ENCODE measurements at places on chromosomes 7 and 10.

GRCh38 chr7:83394776-83395175, 232.1 kb upstream of the PCLO start:
- no peak for DNase-seq

- no peak for DNase-seq
Measured at GRCh38 chr7:47153058-47153457, 428.9 kb downstream of the TNS3 start.

DNA sequence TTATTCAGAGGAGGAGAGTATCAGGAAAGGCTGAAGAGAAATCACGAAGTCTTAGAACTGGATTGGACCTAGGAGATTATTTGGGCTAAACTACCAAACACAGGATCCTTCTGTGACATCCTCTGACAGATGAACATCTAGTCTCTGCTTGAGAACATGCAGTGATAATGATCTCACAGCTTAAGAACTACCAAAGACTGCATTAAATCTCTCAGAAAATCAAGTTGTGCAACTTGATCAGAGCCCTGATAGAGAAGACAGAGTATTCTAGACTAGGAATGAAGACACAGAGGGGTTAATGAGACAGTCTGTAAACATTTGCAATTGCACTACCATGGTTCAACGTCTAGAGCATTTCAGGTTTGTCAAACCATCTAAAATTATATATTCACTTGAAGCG, 37.1 kb upstream of the AGBL3 start:
- no peak for DNase-seq

DNA sequence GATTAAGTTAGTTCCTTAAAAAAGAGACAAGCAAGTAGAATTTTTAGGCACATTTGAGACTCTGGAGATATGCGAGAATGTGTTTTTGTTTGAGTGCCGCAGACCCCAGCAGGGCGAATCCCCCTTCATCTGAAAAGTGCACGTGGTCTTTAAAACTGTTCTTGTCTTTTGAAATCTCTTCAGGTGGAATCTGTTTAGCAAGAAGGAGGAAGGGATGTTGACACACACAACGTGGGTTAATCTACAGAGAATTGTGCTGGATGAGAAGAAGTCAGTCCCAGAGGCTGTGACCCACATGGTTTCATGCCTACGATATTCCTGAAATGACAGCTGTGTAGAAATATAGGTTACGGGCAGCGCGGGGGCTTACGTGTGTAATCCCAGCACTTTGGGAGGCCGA, 27.1 kb upstream of the ZFAND2A start:
- no peak for DNase-seq

DNA sequence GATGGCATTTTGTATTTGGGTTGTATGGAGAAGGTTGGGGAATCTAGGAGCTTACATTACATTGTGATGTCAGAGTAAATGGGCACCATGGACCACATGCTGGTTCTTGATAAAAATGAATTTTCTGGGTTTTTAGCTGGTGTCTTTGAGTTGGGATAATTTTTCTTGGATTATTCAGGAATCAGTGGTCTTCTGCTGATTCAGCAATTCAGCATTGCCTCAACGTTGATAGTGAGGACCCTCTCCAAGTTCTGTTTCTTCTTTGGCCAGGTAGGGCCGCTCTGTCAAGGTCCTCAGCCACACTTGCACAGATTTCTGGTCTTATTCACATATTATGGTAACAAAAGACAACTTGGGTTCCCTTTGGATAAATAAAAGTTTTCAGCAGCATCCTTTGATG, 312.0 kb upstream of the TPK1 start:
- no peak for DNase-seq

DNA sequence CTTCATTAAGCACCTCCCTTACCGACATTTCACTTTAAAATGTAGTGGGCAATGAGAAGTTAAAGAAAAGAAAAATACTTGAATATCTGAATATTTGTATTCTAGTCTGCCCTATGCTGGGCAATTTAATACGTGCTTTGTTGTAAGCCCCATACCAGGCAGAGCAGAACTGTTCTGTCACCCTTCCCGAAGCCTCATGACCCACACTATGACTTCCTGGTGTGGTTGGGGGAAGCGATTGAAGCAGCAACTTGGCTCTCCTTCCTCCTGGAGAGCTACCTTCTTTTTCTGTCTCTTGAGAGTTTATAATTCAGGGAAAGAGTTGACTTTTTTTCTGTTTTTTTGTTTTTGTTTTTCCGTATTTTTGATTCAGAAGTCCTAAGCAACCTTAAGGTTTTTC, 243.7 kb downstream of the INHBA start:
- DNase-seq: no peak

GRCh38 chr7:28395831-28396230, 16.5 kb upstream of the CREB5 start:
- no peak for DNase-seq

Data from HuH-7 (cell line).